Heart right ventricle (tissue), 16 donors: ENCODE measurements at places on chromosomes 6 and 20. TPM values are rescaled to one million over a fixed set of nuclear protein-coding genes. Genes with fewer than 3 reads are reported as not detected.
A peak's percentile ranks its signal among the peaks of the same experiment; 100 is the strongest.

DNA sequence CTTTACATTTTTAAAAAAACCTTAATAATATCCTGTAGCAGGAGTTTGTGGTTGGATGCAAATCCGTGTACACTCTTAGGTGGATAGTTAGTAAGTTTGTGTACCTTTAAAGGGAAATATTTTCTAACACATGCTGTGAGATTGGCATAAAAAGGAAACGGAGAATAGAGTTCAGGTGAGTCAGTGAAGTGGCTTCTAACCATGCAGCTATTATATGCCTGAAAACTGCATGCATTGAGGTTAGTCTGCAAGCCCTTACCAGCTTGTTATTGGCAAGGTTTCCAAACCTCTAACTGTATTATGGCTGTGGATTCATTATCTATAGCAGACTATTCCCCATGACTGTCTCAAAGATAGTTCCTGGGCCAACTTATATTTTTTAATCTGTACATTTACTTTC lies 420.6 kb upstream of the MMS22L start:
- H3K27me3 ChIP-seq, result no peaks in the 10 kb centered on the region
- no peak overlapping the region for H3K4me3 ChIP-seq
- DNase-seq, result no peak
- no peak overlapping the region for H3K27ac ChIP-seq
- H3K36me3 ChIP-seq, result no peaks in the 10 kb centered on the region
- no peaks in the 10 kb centered on the region for H3K4me1 ChIP-seq

DNA sequence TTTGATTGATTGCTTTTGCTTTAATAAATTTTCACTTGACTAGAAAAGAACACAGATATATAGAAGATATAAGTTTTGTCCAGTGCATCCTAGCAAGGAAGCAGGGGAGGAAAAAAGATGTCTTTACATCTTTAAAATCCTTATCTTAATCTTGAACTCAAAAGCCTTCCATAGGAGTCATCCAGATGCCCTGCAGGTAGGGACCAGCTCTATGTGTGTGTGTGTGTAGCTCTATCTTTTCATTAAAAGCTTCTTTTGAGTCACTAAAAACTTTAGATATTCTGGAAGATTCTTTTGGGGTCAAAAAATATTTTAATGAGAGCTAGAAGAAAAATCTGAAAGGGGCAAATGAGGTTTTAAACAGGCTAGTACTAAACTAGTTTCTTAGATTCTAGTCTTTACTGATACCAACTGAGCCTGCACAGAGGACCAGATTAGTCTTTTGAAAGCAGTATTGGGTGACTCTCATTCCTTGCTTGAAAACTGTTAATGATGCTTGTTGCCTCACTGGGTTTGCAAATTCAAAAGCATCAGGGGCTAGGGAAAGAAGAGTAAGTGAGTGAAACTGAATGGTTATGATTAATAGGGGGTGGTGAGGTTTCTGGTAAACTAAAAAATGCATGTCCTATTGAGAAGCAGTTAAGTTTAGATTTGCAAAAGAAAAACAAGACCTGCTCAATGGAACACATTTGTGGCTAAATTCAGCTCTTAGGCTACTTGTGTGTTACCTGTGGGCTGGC lies 40.6 kb upstream of the JAG1 start:
- no peak overlapping the region for H3K27ac ChIP-seq
- no peak overlapping the region for H3K4me3 ChIP-seq
- H3K27me3 ChIP-seq, result no peaks in the 10 kb centered on the region
- no peaks in the 10 kb centered on the region for H3K4me1 ChIP-seq
- no peaks in the 10 kb centered on the region for H3K36me3 ChIP-seq
- DNase-seq, result no peak

DNA sequence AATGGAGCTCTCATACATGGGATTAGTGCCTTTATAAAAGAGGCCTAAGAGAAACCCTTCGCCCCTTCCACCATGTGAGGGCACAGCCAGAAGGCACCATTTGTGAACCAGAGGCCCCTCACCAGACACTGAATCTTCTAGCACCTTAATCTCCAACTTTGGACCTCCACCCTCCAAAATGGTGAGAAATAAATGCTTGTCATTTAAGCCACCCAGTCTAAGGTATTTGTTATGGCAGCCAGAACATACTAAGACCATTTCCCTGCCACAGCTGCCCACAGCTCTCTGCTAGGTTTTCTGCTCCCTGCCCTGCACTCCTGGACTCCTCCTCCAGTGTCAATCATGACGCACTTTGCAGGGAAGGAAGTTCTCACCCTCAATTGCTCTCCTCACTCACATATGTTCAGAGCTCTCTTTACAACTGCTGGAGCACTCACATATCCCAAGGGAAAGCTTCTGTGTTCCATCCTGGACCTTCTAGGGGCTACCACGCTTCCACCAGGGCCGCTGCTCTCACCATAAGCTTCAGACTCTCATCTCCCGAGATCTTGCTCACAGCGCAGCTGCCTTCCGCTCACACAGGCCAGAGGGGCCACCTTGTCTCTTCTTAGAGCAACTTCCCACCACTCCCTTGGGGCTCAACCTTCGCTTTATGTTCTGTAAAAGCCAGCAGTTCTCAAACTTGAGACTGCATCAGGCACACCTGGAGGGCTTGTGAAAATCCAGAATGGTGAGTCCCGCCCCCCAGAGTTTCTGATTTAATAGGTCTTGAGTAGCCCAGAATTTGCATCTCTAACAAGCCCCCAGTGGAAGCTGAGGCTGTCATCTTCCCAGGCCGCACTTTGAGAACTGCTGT lies 1.6 kb upstream of the LY86 start:
- no peaks in the 10 kb centered on the region for H3K36me3 ChIP-seq
- H3K27me3 ChIP-seq, result no peaks in the 10 kb centered on the region
- H3K4me3 ChIP-seq, result no peak overlapping the region
- H3K4me1 ChIP-seq, result peaks cover 27% of the 10 kb centered on the region
- no peak overlapping the region for H3K27ac ChIP-seq
- DNase-seq, result no peak

DNA sequence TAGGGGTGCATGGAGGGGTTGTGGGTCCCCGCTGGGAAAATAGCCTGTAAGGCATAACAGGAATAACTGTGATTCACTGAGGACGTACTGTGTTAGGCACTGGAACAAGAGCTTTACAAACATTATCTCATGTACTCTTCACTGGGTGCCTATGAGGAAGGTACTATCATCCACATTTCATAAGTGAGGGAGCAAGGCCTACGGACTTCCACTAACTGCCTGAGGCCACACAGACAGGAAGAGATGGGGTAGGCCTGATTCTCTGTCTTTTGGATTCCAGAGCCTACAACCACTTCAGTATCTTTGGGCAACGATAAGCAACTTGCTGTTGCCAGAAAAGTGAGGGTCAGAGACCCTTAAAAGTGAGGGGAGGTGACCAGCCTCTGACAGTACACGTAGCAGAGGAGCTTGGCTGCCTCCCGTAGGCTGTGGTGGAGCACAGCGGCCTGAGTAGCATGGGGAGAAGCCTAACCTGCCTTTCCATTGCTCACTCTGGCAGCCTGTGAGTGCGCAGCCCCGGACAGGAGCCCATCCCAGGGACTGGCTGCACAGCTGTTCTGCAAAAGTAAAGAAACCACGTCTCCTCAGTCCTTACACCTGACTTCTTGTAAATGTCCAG lies 30.4 kb downstream of the PSMB1 start:
- peaks cover 25% of the 10 kb centered on the region for H3K4me1 ChIP-seq
- H3K36me3 ChIP-seq, result no peaks in the 10 kb centered on the region
- no peak for DNase-seq
- H3K27ac ChIP-seq, result peak overlapping the region; percentile 83
- no peaks in the 10 kb centered on the region for H3K27me3 ChIP-seq

GRCh38 chr6:119862719-119863118 lies 513.2 kb upstream of the MAN1A1 start:
- H3K4me3 ChIP-seq, result no peak overlapping the region
- H3K36me3 ChIP-seq, result no peaks in the 10 kb centered on the region
- no peaks in the 10 kb centered on the region for H3K4me1 ChIP-seq
- H3K27me3 ChIP-seq, result no peaks in the 10 kb centered on the region
- H3K27ac ChIP-seq, result no peak overlapping the region

DNA sequence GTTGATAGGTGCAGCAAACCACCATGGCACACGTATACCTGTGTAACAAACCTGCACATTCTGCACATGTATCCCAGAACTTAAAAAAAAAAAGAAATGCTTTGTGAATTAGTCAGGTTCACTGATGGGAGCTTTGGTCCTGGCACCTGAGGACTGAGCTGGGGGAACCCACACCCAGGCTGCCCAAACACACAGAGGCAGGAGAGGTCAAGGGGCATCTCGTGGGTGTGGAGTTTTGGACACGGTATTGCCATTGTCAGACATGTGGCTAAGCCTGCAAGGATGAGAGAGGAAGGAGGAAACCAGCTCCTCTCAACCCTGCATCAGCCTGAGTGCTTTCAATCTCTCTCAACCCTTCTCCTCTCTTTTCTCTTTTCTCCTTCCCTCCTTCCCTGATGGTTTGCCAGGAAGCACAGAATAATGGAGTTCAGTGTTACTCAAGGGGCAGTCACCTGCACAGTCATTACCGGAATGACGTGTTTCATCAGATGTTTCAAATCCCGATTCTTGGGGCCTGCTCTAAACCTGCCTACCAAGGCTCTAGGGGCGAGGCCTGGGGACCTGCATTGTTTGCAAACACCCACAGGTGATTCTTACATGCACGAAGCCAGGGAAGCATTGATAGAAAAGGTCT lies 89.9 kb upstream of the NEDD9 start:
- peaks cover 2% of the 10 kb centered on the region for H3K4me1 ChIP-seq

DNA sequence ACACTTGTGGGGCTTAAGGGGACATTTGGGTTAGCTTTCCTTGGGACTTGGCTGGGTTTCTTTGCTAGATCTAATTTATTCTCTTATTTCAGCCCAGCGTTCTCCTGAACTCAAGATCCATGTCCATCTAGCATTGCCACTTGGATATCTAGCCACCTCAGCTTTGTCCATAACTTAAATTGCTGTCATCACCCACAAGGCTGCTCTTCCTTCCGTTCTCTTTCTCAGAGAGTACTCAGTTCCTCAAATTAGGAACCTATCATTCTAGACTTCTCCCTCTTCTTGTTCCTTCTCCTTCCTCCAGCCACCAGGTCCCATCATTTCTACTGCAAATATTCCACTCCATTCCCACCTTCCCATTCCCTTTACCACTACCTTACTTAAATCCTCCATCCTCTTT lies 4.3 kb downstream of the SMIM26 start:
- H3K4me1 ChIP-seq, result peaks cover 13% of the 10 kb centered on the region
- no peak overlapping the region for H3K4me3 ChIP-seq
- H3K27ac ChIP-seq, result no peak overlapping the region
- H3K36me3 ChIP-seq, result peaks cover 25% of the 10 kb centered on the region
- no peak for DNase-seq

- H3K4me3 ChIP-seq, result no peak overlapping the region
- H3K4me1 ChIP-seq, result peaks cover under 1% of the 10 kb centered on the region
- no peaks in the 10 kb centered on the region for H3K27me3 ChIP-seq
These were observed 127.9 kb downstream of the ZFAND3 start for GRCh38 chr6:37947468-37947867.

The CPNE5 gene
- 11.8 TPM for total RNA-seq

The PDYN gene
- total RNA-seq, result not detected

The GRIK2 gene
- total RNA-seq, result 0.68 TPM
